Left ventricle myocardium inferior (tissue), 1 donor: ENCODE measurements at places on chromosomes 6 and 20. TPM values are rescaled to one million over a fixed set of nuclear protein-coding genes. Genes with fewer than 3 reads are reported as not detected.

DNA sequence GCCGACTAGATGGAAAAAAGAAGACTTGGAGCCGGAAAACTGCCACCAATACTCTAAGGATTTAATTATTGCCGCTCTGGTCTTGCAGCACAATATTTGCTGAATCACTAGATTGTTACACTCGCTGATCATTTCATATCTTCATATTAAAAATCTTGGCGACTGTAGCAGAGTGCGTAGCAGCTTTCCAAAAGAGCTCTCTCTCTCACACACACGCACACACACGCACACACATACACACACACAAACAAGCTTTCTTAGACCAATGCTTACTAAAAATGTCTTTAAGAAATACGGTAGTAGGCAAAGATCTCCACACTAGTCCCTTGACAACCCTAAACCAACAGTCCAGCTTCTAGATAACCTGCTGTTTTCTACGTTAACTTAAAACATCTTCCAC, 7.7 kb downstream of the GRIK2 start:
- H3K4me1 ChIP-seq = peaks cover 29% of the 10 kb centered on the region
- H3K27me3 ChIP-seq = peaks cover 71% of the 10 kb centered on the region
- no peak for DNase-seq
- H3K27ac ChIP-seq = no peak overlapping the region
- no peaks in the 10 kb centered on the region for H3K36me3 ChIP-seq

GRCh38 chr6:27327023-27327738, 15.1 kb upstream of the POM121L2 start:
- H3K27me3 ChIP-seq = peaks cover 98% of the 10 kb centered on the region
- H3K4me3 ChIP-seq = no peak overlapping the region
- H3K4me1 ChIP-seq = no peaks in the 10 kb centered on the region

- H3K4me3 ChIP-seq = no peak overlapping the region
- no peaks in the 10 kb centered on the region for H3K36me3 ChIP-seq
- H3K27ac ChIP-seq = no peak overlapping the region
- DNase-seq = no peak
Observed at GRCh38 chr20:20233041-20233514, 134.8 kb upstream of the INSM1 start.

KIF25 gene
- total RNA-seq = 0.22 TPM

- peaks cover 5% of the 10 kb centered on the region for H3K27me3 ChIP-seq
- no peaks in the 10 kb centered on the region for H3K36me3 ChIP-seq
- no peak overlapping the region for H3K27ac ChIP-seq
- H3K4me1 ChIP-seq = no peaks in the 10 kb centered on the region
- DNase-seq = no peak
Observed at GRCh38 chr6:100088009-100088408, 94.0 kb upstream of the MCHR2 start.

DNA sequence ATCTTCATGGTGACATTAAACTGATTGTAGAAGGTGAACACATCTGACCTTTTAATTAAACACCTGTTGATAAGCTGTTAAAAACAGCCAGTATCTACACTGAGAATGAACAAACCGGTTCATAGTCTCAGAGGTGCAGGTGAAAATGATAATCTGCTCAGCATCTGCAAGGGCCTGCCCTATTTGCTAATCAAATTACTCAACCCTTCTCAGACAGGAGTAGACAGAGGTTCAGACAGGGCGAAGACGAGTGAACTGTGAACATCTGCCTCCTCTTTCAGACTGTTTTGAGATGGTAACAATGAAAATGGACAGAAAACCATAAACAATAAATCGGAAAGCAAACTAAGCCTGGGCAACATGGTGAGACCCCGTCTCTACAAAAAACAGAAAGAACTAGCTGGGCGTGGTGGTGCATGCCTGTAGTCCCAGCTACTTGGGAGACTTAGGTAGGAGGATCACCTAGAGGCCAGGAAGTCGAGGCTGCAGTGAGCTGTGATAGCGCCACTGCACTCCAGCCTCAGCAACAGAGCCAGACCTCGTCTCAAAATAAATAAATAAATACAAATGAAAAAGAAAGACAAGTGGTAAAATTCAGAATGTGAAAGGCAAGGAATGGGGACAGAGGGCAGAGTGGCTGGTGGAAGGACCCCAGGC, 55.9 kb downstream of the NINL start:
- no peak for DNase-seq
- peaks cover 30% of the 10 kb centered on the region for H3K4me1 ChIP-seq
- no peak overlapping the region for H3K4me3 ChIP-seq
- no peak overlapping the region for H3K27ac ChIP-seq

DYNLT2 gene
- 0.66 TPM for total RNA-seq

RCAN2 gene
- 312 TPM for total RNA-seq

RSPO3 gene
- 0.27 TPM for total RNA-seq

DNA sequence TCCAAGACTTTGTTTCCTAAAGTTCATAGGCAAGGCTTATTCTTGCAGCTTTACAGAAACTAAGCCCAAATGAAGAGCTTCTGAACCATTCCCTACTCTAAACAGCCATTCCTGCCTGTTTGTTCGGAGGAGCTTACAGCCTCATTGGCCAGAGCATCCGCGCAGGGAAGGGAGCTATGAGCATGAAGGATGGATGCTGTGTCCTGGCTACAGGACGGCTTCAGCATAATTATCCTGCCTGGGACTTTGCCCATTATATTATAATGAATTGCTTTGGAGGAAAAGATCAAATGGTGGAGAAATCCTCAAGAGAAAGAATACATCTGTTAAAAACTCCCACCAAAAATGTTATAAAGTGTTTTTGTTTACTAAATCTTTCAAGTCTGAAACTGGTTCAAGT, 378.2 kb upstream of the BTBD3 start:
- no peak for DNase-seq
- H3K27ac ChIP-seq = no peak overlapping the region
- H3K4me3 ChIP-seq = no peak overlapping the region
- no peaks in the 10 kb centered on the region for H3K4me1 ChIP-seq
- H3K27me3 ChIP-seq = no peaks in the 10 kb centered on the region
- H3K36me3 ChIP-seq = no peaks in the 10 kb centered on the region

DNA sequence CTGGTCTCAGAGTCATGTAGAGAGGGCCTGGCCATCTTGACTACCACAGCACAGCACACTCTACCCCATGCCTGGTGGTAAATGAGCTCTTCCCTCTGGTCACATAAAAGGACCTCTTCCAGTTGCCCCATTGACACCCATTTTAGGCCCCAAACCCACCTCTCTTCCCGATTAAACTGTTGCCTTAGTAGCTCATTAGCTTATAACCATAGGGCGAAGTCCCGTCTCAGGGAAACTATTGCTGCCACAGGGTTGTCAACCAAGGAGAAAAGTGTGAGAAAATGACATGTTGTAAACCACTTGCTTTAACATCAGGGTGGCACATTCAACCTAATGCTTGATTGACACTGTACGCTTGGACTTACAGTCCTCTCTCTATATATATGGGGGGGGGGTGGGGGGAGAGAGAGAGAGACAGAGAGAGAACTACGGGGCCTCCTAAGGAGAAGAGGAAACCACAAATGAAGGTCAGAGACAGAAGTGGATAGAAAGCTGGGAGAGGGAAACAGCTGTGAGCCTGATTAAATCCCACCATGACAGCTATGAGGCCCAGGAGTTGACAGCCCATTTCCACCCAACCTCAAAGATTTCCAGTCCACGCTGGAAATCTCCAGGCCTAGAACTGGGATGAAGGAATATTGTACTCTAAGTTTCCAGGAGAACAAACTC, 14.9 kb upstream of the BTN1A1 start:
- no peak overlapping the region for H3K27ac ChIP-seq
- DNase-seq = no peak
- no peaks in the 10 kb centered on the region for H3K4me1 ChIP-seq
- no peak overlapping the region for H3K4me3 ChIP-seq
- H3K36me3 ChIP-seq = no peaks in the 10 kb centered on the region
